ENCODE measurements at places on chromosomes 4 and X. TPM values are rescaled to one million over a fixed set of nuclear protein-coding genes. Genes with fewer than 3 reads are reported as not detected.

The ADGRL3 gene
- 68.3 TPM for total RNA-seq

The RAB33A gene
- total RNA-seq, result 4.3 TPM

The ZNF141 gene
- 32.5 TPM for total RNA-seq

DNA sequence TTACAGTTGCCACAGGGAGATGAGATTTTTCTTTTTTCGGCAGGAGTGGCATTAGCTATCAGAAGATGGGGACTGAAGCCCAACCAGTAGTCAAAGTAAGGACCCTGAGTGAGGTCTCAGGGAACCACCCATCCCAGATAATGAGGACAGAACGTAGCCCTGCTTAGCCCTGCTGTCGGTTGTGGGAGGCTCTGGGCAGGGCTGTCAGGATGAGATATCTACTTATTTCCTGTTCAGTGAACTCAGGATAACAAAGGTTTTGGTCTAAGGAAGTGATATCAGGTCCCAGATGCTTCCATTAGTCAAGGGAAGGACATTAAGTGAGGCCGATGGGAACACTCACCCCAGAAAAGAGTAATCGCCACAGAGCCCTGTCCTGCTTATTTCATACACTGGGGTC lies 2.3 kb downstream of the MAGEB16 start:
- no peak overlapping the region for H3K4me3 ChIP-seq
- no peaks in the 10 kb centered on the region for H3K4me1 ChIP-seq
- DNase-seq, result no peak
- no peak overlapping the region for H3K27ac ChIP-seq
- no peaks in the 10 kb centered on the region for H3K36me3 ChIP-seq

The CT45A10 gene
- not detected for total RNA-seq

The PLXNB3 gene
- total RNA-seq, result 3.6 TPM

The L1CAM gene
- total RNA-seq, result 2.1 TPM

The GPRASP3 gene
- 8.5 TPM for total RNA-seq

GRCh38 chr4:124133753-124134152 lies 578.8 kb downstream of the ANKRD50 start:
- H3K27ac ChIP-seq, result no peak overlapping the region
- no peak for DNase-seq
- no peak overlapping the region for H3K4me3 ChIP-seq
- H3K27me3 ChIP-seq, result no peaks in the 10 kb centered on the region
- H3K36me3 ChIP-seq, result peaks cover 25% of the 10 kb centered on the region
- H3K4me1 ChIP-seq, result peaks cover 2% of the 10 kb centered on the region

Data from mesothelial cell of epicardium (in vitro differentiated cells).